ENCODE measurements at places on chromosomes 2 and 18. TPM values are rescaled to one million over a fixed set of nuclear protein-coding genes. Genes with fewer than 3 reads are reported as not detected.

OR6B2 gene
- not detected for total RNA-seq

ALLC gene
- total RNA-seq = not detected

TEX261 gene
- total RNA-seq = 71.3 TPM

HOXD3 gene
- total RNA-seq = 0.47 TPM

RESP18 gene
- not detected for total RNA-seq

LRATD1 gene
- 8.0 TPM for total RNA-seq

SMYD5 gene
- total RNA-seq = 13.3 TPM

SKOR2 gene
- not detected for total RNA-seq

LIPG gene
- total RNA-seq = 3.7 TPM

SCYGR4 gene
- not detected for total RNA-seq

IL1RL1 gene
- total RNA-seq = 69.6 TPM

ASXL3 gene
- total RNA-seq = 1.4 TPM

SCN7A gene
- total RNA-seq = 69.0 TPM

MEIS1 gene
- 54.7 TPM for total RNA-seq

TYW5 gene
- 5.8 TPM for total RNA-seq

HOXD13 gene
- not detected for total RNA-seq

DNPEP gene
- 79.5 TPM for total RNA-seq

PLA2R1 gene
- total RNA-seq = 5.6 TPM

CCL20 gene
- 1.6 TPM for total RNA-seq

PTPN18 gene
- 74.1 TPM for total RNA-seq

GRCh38 chr2:85719609-85720240 is 25.6 kb downstream of the GNLY start:
- no peak for DNase-seq

GRCh38 chr2:73886357-73886756 is 6.5 kb upstream of the ACTG2 start:
- DNase-seq = no peak

GRCh38 chr2:203733684-203734083 is 27.2 kb downstream of the CD28 start:
- no peak for DNase-seq

- DNase-seq = no peak
Observed at GRCh38 chr2:134140251-134140661, 113.6 kb upstream of the MGAT5 start.

DNA sequence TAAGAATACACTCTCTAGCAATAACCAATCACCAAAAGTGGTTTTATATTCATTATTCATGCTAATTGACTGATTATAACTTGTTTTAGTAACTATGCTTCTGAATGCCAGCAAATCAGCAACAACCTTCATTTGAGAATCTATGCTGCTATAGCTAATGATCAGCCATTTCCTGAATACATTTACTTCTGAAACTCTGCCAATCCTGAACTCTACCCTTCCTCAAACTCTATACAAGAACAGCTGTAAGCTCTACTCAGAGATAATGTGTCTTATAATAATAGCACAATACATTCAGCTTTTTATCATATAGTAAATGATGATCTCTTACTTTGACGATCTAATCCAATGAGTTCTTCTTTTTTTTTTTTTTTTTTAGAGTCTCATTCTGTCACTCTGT is 85.7 kb upstream of the EPAS1 start:
- no peak for DNase-seq

DNA sequence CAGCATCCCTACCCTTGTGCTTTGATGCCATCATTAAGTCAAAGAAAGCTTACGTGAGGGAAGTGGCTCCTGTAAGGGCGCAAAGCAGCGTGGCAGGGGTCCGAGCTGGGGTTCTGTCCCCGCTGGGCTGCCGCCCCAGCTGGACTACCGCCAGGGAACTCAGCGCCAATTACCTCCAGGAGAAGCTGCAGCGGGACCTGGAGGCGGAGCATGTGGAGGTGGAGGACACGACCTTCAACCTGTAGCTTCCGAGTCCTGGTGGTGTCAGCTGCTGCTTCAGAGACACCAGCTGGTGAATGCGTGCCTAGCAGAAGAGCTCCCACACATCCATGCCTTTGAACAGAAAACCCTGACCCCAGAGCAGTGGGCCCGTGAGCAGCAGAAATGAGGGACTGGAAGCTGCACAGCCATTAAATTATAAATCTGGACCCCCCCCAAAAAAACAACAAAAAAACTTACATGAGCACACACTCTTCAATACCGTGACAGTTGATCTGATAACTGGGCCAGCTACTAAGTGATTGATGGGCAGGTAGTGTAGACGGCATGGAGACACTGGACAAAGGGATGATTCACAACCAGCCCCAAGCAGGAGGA is 20.1 kb upstream of the YES1 start:
- DNase-seq = no peak

DNA sequence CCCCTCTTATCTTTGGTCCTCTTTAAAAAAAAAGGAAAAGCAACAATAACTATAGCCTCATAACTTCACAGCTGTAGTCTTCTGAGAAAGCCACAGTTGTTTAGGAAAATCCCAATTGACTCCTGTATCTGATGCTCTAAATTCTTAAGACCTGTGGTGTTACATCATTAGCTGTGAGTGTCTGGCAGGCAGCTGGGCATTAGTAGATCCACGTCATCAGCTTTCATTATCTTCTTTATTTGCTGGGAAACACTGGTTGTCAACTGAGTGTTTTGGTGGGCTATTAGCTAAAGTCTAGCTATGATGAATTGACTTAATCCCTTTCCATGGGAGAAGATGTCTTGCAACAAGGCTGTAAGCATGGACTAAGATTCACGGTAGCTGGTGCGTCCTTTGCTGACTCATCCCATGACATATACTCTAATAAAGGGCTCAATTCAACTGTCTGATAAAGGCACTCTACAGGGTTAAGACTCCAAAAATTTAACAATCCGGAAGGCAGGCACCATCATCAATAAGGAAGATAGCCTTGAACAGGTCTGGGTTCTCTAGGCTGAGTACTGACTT is 517.2 kb downstream of the PLCL1 start:
- no peak for DNase-seq

DNA sequence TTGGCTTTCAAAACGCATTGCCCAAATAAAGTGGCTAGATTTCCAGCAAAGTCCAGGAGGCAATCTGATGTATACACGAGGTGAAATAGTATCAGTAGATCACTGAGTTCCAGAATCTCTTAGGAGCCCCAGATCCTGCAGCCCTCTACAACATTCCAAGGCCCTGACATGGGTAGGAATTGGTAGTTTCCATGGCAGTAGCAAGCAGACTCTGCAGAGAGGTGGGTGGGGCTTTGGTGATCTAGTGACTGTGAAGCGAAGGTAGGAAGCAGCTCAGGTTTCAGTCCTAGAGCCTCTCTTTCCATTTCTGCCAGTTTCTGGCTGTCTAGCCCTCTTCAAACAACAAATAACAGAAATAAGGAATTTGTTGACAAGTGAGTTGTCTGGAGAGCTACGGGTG is 13.8 kb upstream of the SGPP2 start:
- no peak for DNase-seq

DNA sequence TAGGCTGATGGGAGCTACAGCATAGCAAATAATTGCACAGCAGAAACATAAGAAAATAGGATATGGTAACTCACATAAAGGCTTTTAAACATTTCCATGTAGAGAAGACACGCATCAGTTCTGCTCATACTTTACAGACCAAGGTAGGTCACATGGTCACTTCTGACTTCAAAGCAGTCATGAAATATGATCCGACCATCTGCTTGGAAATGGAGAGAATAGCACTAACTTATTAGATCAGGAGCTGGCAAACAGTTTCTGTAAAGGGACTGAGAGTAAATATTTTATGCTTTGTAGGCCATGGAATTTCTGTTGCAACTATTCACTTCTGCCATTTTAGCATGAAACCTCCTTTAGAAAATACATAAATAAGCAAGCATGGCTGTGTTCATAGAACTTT is 936.6 kb upstream of the FANCL start:
- DNase-seq = no peak

DNA sequence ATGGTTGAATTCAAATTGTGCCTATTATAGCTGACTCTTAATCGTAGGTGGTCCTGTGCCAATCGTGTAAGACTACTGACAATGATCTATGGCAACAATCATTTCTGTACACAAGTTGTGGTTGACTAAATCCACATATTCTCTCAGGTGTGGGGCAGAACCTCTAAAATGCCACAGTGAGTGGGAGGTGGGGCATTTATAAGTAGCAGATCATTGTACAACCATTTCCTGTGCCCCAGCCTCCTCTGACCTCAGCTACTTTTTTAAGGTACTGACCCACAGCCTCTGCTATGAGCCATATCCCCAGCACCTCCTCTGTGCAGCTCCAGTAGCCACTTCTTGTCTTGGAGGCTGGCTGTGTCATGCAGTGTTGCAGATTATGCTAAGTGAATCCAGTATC is 48.6 kb upstream of the RAPH1 start:
- no peak for DNase-seq

- DNase-seq = no peak
Observed at GRCh38 chr2:44941551-44942234, at the start of gene SIX3. SIX3 (plus strand) TSS chr2:44941702; CDS start chr2:44942105, 403 bp downstream.

DNA sequence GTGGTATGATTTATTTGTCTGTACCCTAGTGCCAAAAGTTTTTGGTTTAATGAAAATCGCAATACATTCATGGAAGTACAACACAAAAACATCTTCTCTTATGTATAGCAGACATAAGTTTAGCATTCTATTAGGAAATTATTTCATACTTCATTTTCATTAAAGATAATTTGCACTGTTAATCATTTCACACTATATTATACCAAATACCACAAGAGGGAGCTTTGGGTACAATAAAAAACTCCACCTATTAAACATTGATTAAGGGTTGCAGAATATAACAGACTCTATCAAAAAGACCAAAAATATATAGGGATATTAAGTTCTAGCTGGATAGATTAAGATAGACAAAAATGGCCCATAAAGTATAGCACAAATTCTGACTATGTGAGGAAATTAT is 79.0 kb downstream of the SLC66A3 start:
- no peak for DNase-seq

- DNase-seq = no peak
Observed at GRCh38 chr2:238027058-238027457, 33.7 kb upstream of the SCLY start.

DNA sequence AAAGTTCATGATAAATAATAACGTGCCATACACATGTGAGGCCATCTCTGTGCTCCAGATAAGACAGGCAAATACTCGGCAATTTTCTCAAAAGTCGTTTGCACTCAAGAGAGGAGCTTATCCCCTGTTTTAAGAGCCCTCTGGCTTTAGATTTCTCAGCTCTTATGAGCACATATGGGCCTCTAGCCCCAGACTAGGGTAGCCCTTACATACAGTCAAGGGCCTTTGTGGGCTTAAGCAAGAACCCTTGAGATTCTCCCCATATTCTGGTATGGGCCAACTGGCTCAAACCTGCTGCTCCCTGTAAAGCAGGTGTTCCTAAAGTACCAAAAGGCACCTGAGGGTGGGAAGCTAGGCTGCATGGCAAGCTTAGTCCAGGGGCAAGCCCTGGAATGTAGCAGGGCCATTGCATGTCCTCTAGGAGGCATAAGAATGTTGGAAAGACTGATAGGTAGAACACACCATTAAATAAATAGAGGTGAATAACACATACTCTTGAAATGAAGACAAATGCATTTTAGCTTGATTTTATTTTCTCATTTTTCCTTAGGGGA is 66.1 kb downstream of the FASTKD2 start:
- DNase-seq = peak; percentile 42

DNA sequence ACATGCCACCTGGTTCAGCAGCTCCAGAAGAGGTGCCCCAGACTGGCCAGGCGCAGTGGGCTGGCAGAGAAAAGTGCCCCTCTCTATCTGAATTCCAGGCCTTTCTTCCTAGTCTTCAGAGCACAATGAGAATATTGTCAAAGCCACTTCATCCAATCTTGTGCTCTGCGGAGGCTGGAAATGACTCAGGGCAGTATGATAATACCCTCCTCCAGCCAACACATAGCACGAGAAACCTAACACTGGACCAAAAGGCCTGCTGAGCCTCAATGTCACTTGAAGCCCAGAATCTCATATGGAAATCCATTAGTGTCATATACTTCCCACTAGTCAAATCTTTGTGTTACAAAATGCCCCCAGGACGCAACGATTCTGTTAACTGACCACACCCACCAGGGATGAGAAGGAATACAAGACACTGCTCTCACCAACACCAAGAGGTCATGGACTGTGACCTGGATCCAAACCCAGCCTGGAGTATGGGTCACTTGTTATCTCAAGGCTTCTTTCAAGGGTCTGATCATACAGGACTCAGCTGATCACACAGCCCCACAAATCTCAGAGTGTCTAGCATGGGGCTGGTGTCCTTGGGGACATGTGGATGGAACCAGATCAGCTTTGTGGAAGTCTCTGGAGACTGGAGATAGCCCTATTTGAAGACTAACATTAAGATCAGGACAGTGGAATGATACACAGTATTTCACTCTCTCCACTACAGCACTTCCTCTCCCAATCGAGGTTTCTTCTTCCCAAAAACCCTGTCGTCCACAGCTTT is 10.1 kb downstream of the KIF3C start:
- DNase-seq = no peak

GRCh38 chr2:240405133-240405532 is 30.3 kb upstream of the GPC1 start:
- no peak for DNase-seq

DNA sequence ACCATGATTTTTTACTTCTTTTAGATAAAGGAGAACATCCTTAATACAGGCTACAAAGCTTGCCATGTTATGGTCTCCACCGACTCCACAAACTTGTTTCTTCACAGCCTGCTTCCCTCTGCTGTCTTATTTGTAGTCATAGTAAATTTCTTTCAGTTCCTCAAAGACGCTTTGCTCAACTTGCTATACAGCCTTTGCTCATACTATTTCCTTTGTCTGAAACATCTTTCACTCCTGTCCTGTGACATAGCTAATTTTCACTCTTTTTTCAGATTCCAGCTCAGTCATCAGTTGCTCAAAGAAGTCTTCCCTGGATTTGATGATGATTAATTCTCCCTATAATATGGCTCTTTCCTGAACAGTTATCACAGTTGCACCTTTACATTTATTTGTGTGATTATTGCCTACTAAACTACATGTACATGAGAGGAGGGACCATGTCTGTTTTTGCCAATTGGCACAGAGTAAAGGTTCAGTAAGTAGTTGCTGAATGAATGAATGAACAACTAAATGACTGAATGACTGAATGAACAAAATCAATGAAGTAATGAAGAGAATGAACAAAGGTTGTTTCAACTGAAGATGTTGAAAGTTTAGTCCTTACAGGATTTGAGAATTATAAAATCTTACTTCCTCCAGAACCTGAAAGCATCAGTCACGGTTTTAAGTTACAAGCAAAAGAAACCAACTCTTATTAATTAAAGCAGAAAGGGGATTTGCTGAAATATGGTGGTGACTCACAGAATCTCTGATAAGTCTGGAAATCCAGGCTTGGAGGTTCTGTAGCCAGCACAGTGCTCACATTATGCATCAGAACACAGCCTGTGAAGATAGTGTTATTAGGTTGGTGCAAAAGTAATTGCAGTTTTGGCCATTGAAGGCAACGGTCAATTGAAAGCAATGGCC is 186.4 kb upstream of the FAM98A start:
- DNase-seq = no peak

GRCh38 chr2:234374736-234375135 is 122.1 kb downstream of the ARL4C start:
- DNase-seq = no peak

DNA sequence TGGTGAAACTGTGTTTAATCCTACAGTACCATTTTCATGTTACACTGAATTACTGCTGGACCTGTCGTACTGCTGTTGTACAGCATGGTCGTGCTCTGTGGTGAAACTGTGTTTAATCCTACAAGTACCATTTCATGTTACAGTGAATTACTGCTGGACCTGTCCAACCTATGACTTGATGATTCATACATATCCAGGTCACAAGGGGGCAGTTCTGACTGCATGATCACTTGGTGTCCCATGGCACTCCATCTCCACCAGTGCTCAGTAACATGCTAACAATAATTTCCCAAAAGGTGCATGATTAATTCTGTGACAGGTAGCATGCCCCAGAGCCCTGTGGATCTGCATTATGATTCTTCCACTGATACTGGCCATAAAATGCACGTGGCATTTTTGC is 101.6 kb downstream of the ADCYAP1 start:
- no peak for DNase-seq

Measured in lower lobe of right lung (tissue), 2 donors.